ENCODE measurements at places on chromosomes 5 and 9.

- DNase-seq, result no peak
Observed at GRCh38 chr5:84406111-84406510, 21.4 kb upstream of the EDIL3 start.

- no peak for DNase-seq
Observed at GRCh38 chr5:131536211-131536826, 98.7 kb downstream of the RAPGEF6 start.

- no peak for DNase-seq
Observed at GRCh38 chr9:137193771-137194170, 5.3 kb downstream of the SSNA1 start.

GRCh38 chr5:157120102-157120501, 11.3 kb upstream of the HAVCR2 start:
- DNase-seq, result no peak

GRCh38 chr9:106880081-106880480, 17.1 kb downstream of the ZNF462 start:
- no peak for DNase-seq

- no peak for DNase-seq
Observed at GRCh38 chr9:16516891-16517290, 353.6 kb downstream of the BNC2 start.

DNA sequence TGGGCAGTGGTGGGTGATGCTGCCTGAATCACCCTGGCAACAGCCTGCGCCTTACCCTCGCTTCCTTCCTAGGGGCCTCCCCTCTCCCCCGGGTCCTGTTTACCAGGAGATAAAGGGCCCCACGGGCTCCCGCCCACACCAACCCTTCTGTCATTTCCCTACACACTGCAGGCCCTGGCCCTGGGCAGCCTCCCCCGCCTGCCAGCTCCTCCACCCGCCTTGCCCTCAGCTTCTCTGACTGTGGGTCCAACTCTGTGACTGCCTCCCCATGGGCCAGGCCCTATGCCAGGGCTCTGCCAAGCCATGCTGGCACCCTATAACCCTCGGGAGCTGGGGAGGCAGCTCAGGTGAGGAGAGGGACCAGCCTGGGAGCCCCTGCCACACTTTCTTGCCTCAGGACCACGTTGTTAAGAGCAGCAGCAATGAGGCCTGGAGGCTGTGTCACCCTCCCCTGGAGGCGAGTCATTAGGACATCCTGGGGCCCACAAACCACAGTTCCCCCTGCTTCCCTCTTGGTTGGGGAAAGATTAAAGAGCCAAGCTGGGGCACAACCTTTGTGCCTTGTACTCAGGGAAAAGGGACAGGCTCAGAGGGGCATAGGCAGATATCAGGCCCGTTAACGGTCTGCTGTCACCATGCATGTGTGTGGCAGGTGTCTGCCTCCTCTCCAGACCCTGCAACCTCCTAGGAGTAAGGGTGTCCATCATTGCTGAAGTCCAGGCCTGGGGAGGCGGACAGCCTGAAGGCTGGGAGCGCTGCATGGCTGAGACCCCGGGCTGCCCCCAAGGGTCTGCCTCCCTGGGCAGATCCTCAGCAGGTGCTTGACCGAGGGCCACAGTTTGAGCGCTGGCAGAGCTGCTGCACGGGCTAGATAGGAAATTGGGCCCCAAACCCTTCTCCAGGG, 2.8 kb downstream of the MGAT4B start:
- DNase-seq, result no peak

GRCh38 chr5:99191206-99191745, 262.5 kb upstream of the CHD1 start:
- DNase-seq, result no peak

GRCh38 chr5:93279296-93279963, 301.6 kb downstream of the NR2F1-AS1 start:
- DNase-seq, result no peak

GRCh38 chr9:114798780-114799427, 6.9 kb downstream of the TNFSF15 start:
- no peak for DNase-seq

DNA sequence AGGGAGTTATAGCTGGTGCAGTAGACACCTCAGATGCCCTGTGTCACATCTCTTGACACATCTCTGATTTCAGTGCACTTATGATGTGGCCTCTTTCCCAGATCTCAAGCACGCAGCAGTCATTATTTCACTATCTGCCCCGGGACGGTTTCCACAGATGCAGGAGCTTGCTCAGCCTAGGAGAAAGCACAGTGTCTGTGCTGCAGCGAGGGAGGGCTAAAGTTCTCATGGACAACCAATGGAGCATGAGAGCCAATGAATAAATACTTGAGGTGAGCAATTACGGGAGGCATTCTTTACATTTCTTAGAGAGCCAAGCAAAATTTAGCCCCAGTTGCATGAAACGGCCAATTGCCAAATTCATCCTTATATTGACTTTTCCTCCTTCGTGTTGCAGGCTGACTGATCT, 7.4 kb upstream of the MOB3B start:
- DNase-seq, result no peak

DNA sequence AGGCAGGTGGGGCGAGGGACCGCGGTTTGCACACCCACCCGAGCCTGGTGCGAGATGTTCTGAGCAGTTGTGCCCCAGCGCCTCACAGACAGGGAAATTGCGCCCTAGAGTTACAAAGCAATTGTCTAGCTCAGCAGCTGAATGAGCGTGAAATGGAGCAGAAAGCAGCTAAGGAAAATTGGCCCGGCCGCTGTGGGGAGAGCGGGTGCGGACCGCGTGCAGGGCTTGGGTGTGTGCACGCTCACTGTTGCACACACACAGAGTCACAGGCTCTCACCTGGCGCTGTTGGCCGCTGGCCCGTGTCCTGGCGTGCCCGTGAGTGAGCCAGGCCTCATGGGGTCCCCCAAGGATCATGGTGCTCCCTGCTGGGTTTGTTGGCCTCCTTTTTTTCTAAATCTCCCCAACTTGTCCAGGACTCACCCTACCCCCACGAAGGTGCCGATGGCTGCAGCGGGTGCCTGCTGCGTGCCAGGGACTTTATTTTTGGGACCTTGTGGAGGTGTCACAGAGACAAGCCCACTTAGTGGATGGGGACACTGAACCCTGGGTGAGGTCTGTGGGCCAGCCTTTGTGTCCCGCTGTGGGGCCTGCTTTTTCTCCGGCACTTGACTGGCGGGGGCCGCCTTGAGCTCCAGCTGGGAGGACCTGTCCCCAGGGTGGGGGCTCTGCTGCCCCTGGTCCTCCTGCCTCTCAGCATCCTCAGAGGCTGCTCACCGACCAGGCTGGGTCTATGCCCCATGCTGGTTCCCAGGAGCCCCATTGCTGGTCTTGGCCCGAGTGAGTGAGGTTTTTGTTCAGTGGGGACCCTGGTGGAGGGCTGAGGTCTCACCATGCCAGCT, 5.2 kb downstream of the RXRA start:
- DNase-seq, result no peak

DNA sequence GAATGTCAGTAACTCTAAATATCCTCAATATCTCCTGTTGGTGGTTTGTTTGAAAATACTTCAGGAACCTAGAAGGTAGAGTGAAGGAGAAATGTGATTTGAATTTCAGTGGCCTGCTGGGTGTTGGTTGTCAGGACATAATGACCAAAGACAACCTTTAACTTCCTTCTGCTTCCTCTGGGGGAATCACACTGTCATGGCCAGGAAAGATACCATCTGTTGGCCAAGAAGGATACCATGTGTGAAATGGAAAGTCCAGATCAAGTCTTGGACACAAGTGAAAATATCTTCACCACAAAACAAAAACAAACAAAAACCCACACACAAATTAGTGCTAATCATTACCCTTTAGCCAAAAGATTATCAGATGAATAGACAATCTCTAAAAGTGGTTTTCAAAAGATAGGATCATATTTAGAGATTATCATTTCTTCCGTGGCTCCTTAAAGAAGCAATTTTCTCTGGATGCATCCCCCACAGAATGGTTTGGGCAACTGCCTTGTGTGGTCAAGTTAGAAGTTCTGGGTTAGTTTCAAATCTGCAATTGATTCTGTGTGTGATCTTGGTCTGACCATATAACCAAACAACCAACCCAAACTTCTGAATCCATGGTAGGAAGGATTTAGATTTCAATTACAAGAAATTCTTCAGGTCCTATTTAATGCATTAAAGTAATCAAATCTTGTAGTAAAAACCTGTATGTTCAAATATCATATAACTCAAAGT, 1.6 kb downstream of the C1QTNF3 start:
- DNase-seq, result no peak

- DNase-seq, result no peak
Observed at GRCh38 chr9:112894699-112895098, 4.0 kb upstream of the SLC46A2 start.

DNA sequence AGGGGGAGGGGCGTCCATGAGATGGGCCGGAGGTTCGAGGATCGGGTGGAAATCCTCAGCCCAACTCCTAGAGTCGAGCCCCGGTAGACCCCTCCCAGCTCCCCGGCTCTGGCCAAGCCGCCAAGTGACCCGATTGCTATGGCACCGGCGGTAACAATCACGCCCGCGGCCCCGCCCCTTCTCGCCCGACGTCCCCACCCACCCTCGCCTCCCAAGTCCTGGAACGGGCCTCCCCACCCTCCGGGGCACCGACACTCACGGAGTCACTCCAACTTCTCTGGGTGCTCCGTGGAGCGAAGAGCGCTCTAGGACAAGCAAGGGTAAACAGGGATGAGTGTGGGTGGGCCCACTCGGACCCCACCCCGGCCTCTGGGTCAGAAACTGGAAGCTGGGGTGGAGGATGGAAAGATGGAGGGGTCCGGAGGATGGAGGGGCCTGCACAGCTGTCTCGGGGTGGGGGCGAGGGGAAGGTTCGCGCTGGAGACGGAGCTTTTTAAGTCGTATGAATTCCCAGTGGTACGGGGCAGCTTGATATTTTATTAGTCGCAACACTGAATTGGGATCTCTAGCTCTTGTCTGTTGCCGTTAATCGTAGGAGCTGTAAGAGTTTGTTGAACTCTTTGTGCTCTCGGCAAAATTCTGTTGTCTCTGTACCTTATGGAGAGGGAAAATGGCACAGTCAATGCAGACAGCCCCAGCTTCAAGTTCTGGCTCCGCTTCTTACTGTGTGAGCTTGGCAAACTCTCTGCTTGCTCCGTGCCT, at the start of gene SPACA9:
Gene SPACA9 (plus strand): TSS at position 204 of the 762 bp plus-strand sequence. CDS start 5,050 bp downstream, outside the sequence.
- DNase-seq, result peak; percentile 59

DNA sequence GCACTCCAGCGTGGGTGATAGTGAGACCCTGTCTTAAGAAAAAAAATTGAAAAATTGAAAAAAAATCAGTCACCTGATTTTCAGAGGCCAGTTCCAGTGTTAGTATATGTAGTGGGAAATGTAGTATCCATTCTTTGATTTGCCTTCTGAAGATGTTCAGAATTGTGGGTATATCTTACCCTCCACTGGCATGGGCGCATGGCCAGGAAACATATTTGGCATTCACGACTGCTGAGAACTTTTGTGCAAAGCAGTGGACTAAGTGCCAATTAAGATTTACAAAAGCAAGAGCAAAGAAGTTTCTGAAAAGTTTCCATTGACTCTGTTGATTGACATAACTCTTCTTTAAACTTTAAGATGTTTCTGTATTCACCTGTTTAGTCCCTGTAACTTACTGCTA, 2.4 kb downstream of the CAVIN4 start:
- no peak for DNase-seq

DNA sequence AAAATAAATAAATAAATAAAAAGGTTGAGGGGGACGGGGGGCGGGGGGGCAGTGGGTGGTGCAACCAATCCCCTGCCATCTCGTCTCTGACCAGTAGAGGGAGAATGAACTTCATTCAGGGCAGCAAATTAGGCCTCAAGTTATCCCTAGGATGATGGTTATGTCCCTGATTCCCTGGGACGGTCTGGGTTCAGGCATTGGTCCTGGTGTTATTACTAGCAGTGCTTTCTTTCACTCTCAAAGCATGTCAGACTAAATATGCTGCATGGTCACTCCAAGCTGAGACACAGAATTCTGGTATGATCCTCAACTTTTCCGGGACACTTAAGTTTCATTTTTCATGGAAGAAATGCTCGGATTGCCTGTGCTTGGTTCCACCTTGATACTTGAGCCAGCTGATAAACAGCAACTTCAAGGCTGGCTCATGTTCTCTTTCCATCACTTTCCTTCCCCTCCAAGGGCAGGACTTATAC, 59.4 kb downstream of the DAP start:
- DNase-seq, result no peak

DNA sequence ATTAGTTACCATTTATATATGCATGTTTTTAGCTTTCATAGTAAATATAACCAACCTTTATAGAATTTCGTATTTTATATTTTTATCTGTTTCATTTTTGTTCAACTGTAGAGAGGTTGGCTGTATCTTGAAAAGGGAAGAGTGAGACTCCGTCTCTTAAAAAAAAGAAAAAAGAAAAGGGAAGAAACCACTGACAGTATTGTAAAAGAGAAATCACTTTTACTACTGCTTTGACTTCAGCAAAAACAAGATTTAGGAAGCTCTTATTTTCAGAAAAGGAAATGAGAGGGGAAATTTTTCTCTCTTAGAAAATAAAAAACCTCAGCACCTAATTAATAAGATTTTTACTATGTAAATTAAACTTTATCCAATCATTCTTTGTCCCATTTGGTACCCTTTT, 14.4 kb downstream of the POLK start:
- no peak for DNase-seq

GRCh38 chr9:131194762-131195161, 69.4 kb downstream of the NUP214 start:
- DNase-seq, result no peak

DNA sequence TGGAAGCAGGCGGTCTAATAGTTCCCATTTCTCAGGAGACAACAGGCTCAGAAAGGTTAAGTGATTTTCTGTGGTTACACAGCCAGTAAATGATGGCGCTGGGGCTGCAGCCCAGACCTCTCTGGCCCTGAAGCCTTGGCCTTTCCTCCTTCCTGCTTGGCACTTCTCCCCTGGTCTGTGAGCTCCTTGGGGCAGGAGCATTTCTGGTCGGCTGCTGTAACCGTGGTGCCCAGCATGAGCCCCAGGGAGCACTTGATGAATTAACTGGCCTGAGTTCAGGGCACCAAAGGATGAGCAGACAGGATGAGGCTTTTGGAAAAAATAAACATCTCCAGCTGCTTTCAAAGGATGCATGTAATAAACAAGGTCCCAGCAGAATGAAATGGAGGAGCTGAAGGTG, 30.2 kb downstream of the CDHR2 start:
- DNase-seq, result no peak

GRCh38 chr5:151270599-151270998, 17.6 kb downstream of the GM2A start:
- no peak for DNase-seq

DNA sequence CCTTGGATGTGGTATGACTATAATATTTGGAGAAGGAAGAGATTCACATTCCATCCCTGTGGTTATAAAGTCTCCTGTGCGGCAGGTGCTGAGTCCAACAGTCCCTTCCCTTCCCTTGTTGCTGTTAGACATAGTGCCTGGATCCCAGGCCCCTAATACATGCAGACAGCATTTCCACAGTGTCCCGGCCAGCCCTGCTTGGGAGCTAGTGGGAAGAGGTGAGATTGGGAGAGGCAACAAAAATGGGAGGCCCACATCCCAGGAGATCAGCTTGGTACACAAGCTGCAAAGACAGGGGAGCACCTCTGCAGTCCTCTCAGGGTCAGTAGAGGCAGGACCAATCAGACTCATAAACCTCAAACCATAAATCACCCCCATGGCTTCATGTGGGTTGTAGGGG, 3.3 kb upstream of the NEURL1B start:
- DNase-seq, result no peak
